ENCODE measurements at places on chromosomes 2 and 18.

DNA sequence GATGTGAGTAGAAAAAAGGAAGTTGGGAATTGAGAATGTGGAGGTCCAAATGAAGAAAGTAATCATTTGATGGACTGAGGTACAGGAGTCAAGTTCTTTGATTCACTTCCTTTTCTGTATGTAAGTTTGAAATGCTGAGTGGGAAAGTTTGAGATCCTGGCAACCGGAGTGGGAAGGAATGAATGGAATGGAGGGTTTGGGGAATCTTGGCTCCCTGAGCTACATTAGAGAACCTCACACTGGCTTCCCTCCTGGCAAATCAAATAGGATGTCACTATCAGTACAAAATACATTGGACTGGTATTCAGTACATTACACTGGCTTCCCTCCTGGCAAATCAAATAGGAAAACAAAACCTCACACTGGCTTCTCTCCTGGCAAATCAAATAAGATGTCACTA lies 9.8 kb upstream of the RNF138 start:
- peaks cover 15% of the 10 kb centered on the region for H3K4me1 ChIP-seq
- no peak overlapping the region for H3K27ac ChIP-seq
- H3K27me3 ChIP-seq: no peaks in the 10 kb centered on the region
- no peaks in the 10 kb centered on the region for H3K36me3 ChIP-seq

DNA sequence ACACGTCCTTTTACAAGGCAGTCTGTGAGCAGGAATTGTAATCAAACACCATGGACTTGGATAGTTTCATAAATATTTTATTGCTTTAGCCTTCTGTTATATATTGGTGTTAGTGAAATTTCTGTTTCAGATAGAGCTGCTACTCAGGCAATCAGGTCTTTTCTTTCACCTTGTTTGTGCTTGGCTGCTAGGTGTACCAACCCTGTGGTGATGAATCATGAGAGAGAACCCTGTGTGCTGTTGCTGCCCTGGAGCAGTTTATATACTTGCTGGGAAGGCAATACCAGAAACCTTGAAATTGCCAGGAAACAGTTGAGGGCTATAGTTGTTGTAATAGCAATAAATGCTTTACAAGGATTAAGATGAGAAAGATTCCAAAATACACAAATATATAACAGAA lies 84.5 kb downstream of the FSHR start:
- DNase-seq: no peak
- H3K27ac ChIP-seq: no peak overlapping the region
- no peaks in the 10 kb centered on the region for H3K4me1 ChIP-seq
- no peaks in the 10 kb centered on the region for H3K36me3 ChIP-seq
- H3K4me3 ChIP-seq: no peak overlapping the region

DNA sequence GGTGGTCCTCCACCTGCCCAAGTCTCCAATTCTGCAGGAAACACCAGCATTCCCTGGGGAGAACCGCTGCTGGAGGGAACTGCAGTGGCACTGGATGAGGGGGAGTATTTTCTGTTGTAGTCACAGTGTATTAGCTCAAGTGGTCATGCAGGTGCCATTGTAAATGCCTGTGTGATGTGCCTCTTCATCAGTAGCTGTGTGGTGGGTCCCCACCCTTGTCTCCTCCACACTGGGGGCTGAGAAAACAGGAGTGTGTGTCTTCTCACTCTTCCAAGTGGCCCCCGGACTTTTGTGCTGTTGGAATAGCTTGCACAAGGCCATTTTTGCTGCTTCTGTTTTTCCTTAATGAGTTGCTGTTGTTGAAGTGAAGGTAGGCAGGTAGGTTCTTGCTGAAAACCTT lies 8.7 kb downstream of the NCK2 start:
- H3K36me3 ChIP-seq: no peaks in the 10 kb centered on the region
- H3K4me3 ChIP-seq: no peak overlapping the region
- H3K4me1 ChIP-seq: peaks cover 8% of the 10 kb centered on the region
- H3K27me3 ChIP-seq: no peaks in the 10 kb centered on the region
- H3K27ac ChIP-seq: no peak overlapping the region

- H3K27me3 ChIP-seq: no peaks in the 10 kb centered on the region
- H3K4me3 ChIP-seq: peak overlapping the region; percentile 85
- peak overlapping the region; percentile 75 for H3K27ac ChIP-seq
- DNase-seq: peak; percentile 83
- H3K36me3 ChIP-seq: peaks cover 4% of the 10 kb centered on the region
Observed at GRCh38 chr18:59900222-59901128, 679 bp downstream of the PMAIP1 start.

GRCh38 chr18:80175451-80176204 lies 66.6 kb downstream of the ADNP2 start:
- peaks cover 6% of the 10 kb centered on the region for H3K4me1 ChIP-seq
- no peaks in the 10 kb centered on the region for H3K36me3 ChIP-seq
- no peak overlapping the region for H3K4me3 ChIP-seq
- peak; percentile 66 for DNase-seq
- no peak overlapping the region for H3K27ac ChIP-seq

Measured in osteoblast (primary cell).